ENCODE measurements at places on chromosomes 4 and X.
A peak's percentile ranks its signal among the peaks of the same experiment; 100 is the strongest.

GRCh38 chr4:6142935-6143602 lies 57.3 kb downstream of the JAKMIP1 start:
- no peak for DNase-seq

GRCh38 chr4:135732448-135732847 lies 1530.9 kb upstream of the PABPC4L start:
- DNase-seq, result no peak

GRCh38 chr4:159363361-159363760 lies 260.5 kb downstream of the RAPGEF2 start:
- DNase-seq, result no peak

DNA sequence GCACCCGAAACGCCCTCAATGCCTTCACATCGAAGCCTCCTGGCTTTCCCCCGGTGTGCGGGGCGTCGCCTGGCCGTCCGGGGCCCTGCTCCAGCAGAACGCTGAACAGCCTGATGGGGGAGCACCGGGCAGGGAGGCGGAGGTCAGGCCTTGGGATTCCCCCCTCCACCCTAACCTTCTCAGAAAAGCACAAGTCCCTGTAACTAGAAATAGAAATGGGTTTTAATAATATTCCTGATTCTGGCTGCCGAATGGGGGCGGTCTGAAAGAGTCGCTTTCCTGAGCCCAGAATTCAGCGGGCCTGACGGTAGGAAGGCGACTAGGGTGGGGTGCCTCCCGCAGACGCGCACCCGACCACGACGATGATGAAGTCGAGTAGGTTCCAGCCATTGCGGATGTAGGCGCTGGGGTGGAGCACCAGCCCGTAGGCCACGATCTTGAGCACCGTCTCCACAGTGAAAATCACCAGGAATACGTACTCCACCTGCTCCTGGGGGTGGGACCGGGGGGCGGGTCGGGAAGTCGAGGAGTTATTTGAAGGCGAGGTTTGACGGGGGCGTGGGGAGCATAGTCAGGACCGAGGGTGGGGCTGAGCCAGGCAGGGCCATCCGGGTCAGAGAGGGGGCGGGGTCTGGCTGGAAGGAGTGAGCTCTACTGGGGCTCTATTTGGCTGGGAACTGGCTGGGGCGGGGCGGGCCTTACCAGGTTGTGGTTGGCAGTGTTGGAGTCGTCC lies 2.5 kb downstream of the CACNA1F start:
- DNase-seq, result no peak

DNA sequence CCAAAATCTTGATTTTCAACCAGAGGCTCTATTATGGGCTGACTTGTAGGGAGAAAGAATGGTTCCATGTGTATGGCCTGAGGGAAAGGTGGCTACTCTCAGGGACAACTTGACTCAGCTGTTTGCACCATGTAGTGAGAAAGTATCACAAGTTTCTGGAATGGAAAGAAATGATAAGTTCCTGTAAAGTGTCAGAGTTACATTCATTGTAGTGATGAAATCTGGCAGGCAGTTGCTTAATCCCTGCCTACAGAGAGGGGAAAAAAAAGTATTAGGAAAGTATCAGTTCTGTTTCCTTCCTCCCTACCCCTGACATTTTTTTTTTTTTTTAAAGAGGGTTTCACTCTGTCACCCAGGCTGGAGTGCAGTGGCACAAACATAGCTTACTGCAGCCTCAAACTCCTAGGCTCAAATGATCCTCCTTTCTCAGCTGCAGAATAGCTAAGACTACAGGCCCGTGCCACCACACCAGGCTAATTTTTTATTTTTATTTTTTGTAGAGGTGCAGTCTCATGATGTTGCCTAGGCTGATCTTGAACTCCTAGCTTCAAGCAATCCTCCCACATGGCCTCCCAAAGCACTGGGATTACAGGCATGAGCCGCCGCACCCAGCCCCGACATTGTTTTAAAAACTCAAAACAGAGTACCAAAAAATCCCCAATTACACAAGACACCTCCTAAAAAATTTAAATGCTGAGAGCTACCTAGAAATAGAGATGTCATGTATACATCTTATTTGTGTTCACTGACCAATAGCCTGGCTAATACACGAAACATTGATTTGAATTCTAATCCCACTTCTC lies 4.8 kb upstream of the FBXL5 start:
- DNase-seq, result no peak

DNA sequence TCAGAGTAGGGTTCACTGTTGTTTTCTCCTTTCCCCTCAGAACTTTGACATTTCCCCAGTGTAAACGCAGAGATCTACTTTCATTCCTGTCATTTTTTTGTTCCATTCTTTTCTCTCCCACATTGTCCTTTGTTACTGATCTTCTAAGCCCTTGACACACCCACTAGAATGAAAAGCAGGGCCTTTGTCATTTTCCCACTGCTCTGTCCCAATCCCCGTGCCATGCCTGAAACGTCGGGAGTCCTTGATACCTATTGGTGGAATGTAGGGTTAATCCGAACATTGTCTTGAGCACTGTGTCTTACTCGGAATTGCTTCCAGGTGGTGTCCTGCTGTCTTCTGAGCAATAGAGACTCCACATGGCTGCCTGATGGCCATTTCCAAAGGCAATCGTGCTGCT lies 887.1 kb upstream of the FRG1 start:
- no peak for DNase-seq

GRCh38 chr4:53150631-53151488 lies 215.0 kb downstream of the SCFD2 start:
- DNase-seq, result no peak

DNA sequence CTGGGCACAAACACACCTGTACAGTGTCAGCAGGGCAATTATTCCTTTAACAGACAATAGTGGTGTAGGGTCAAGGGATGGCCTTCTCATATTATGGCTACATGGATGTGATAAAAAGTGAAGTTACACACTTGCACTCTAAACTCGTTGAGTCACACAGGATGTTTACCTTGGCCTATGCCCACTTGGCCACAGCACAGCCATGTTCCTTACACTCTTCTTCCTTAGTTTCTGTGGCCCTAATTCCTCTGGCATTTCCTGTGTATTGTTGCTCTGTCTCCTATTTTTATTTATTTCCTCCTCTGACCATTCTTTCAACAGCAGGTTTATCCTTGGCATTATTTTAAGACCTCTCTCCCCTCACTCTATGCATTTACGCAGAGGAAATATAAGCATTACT lies 86.8 kb upstream of the NPFFR2 start:
- DNase-seq, result no peak

- no peak for DNase-seq
These were observed 1153.8 kb downstream of the STIM2 start for GRCh38 chr4:28014469-28014868.

DNA sequence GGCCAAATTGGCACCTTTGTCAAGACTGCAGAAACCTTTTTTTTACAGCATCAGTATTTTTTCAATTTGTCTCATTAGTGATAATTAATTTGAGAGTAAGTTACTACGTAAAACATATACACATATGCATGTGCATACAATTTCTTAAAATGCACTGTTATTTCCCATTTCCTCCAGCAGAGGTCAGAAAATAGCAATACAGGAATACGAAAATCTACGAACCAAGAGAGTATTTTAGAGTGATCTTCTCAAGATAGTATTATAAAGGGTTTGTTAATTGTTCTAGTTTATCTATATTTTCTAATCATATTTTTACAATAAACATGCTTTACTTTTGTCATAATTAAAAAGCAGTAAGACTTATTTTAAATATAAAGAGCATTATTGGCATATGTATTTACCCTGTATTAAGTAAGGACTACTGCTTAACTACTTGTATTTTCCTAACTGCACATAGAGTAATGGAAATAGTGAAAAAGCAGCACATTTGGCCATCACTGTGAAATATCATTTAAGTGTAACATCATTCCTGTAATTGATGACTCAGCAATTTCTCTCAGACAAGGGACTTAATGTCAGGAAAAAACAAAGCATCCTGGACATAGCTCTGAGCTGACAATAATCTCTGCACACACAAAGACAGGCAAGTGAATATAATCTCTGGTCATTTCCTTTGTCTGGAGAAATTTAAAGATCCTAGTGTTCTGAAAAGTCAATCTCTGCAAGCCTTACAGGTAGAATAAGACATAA lies 45.6 kb downstream of the MAOB start:
- DNase-seq, result no peak

DNA sequence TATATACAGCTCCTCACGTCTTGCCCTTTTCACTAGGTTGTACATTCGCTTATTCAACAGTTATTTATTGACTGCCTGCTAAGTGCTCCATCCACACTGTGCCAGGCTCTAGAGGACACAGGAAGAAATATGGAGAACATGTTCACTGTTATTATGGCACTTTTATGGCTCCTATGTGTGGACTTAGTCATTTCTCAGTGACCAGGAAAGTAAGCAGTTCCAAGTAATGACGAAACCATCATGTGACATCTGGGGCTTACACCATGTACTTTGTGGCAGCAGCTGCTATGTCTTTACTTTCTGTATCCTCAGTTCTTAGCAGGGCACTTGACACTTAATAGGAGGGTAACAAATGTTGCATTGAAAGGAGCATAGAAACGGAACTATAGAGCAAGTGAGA lies 278.0 kb downstream of the ANK2 start:
- DNase-seq, result peak; percentile 6

- DNase-seq, result peak; percentile 15
These were observed 8.9 kb downstream of the FAT4 start for GRCh38 chr4:125323654-125324053.

DNA sequence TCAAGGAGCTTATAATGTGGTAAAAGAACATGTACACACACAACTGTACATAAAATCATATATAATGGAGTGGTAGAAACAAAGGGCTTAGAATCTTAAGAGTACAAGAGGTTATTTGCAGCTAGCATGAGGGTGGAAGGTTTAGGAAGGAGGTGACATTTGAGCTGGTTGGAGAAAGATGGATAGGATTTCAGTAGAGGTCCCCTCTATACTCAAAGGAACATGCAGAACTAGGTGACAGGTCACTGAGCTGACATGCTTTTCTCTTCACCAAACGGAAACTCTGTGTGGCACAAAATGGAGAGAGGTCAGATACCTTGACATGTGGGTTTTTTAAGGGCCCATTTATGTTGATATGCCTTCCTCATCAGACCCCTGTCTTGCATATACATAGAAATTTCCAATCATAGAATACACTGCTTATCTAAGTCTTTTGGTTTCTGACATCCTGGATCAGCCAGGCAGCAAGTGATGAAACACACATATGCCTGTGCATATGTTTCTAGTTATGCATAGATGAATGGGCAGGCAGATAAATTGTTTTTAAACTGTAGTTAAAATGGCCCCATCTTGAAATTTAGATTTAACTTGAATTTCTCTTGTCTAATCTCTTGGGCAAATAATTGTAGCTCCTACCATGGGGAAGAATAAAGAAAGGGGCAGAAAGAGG lies 29.3 kb downstream of the CLCN5 start:
- no peak for DNase-seq

- no peak for DNase-seq
These were observed 153.2 kb upstream of the FRG1 start for GRCh38 chr4:189787216-189788031.

DNA sequence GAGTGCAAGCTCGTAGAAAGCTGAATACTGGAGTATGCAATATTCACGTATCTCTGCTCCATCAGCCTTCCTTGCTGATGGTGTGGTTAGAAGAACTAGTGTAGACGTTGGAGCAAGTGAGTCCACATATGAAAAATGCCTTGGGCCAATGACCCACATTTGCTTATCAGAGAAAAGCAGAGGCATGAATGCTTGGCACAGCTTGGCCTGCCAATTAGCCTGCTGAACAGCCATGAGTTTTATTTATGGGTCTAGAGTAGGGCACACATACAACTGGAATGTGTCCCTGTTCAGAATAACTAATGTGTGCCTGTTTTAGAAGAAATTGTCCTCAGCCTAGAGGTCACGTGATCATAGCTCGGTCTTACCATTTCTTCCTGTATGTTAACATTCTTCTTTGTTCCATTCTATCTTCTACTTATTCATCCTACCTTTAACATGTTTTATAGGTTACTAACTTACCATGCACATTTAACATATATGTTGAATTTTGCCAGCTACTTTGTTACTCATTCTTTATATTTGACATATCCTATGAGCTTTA lies 432.7 kb upstream of the AADAT start:
- DNase-seq, result no peak

DNA sequence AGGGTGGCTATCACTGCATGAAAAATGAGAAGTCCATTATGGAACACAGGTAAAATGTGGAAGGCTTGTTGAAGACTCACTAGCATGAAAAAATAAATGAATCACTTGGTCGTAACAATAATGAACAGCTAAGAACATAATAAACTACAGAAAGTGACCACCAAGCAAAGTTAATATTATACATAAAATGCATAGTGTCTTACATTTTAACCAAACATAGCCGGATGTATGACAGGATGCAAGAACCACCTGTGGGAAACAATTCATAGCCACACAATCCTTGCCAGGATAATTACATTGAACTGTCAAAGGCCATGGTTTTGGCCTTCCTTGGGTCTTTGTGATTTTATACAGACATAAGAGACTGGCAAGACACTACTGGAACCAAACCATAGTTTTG lies 81.9 kb upstream of the ATXN3L start:
- DNase-seq, result no peak

DNA sequence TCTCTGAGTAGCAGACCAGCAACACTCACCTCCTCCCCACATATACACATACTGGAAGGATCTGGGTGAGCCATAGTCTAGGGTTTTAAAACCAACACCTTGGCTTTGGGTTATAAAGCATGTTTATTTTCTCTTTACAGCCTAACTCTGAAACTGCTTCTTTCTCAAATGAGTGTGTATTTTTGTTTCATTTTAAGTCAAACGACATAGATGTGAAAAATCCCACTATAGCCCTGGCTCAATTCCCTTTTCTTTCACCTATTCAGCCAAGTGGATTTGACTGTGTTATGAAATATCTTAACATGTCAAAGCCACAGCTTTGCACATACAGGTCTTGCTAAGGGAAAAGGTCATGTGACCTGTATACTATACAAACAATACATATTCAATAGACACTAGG lies 13.8 kb downstream of the NEXMIF start:
- no peak for DNase-seq

- DNase-seq, result no peak
These were observed 8.8 kb upstream of the IL3RA start for GRCh38 chrX:1327651-1328304.

GRCh38 chr4:119081943-119082342 lies 53.7 kb upstream of the MYOZ2 start:
- DNase-seq, result no peak

- no peak for DNase-seq
These were observed 298.1 kb downstream of the INPP4B start for GRCh38 chr4:142547974-142548373.

DNA sequence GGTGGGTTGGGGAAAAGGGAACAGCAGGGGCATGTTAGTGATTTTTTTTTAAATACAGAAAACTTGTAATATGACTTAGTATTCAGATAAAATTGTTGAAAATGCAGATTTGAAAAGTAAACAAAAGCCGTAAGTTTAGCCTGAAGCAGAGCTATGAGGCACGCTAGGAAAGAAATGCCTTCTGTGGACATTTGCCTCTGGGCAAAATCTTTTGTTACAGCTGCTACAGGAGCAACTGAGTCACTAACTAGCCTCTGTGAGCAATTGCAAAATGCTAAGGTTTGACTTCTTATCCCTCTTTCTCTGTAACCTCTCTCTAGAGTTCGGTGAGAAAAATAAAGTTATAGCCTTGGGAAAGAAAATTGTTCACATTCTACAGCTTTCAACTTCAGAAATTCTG lies 350.0 kb downstream of the SLC7A11 start:
- DNase-seq, result no peak
